ENCODE measurements at places on chromosomes 3 and 15. TPM values are rescaled to one million over a fixed set of nuclear protein-coding genes. Genes with fewer than 3 reads are reported as not detected.

Gene TMEM266
- 0.03 TPM for polyA plus RNA-seq

Gene SLC25A26
- polyA plus RNA-seq, result 31.4 TPM

Gene CACNA2D3
- 0.01 TPM for polyA plus RNA-seq

Gene GP9
- polyA plus RNA-seq, result not detected

Gene ZKSCAN7
- polyA plus RNA-seq, result 3.5 TPM

Gene CHL1
- polyA plus RNA-seq, result not detected

Gene ARGFX
- polyA plus RNA-seq, result not detected

Gene CRYBG3
- polyA plus RNA-seq, result 3.7 TPM

Gene MYZAP
- not detected for polyA plus RNA-seq

Gene IMPG2
- polyA plus RNA-seq, result 0.03 TPM
